Inflammatory macrophage (primary cell): ENCODE measurements at places on chromosomes 3 and 15.

DNA sequence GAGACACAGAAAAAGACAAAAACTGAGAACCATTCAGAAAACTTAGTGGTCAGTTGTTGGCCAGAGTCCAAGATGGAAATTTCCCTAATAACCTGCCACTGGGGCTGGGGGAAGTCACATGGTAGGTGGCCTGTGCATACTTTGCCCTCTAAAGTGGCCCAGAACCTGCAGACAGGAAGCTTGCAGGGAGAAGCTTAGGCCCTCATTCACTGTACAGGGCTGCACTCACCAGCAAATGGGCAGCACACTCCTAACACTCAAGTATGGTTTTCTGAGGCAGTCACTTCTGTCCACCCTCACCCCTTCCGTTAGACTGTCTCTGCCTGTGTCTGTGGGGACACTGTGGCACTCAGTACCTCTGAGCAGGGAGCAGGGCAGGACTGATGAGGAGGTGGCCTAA is 14.5 kb upstream of the RNU6-1 start:
- DNase-seq, result no peak

GRCh38 chr15:43085921-43086320 is 19.9 kb downstream of the UBR1 start:
- DNase-seq, result no peak

GRCh38 chr3:36214460-36214859 is 165.8 kb upstream of the STAC start:
- no peak for DNase-seq

- no peak for DNase-seq
Measured at GRCh38 chr3:18008706-18009368, 266.4 kb upstream of the TBC1D5 start.

DNA sequence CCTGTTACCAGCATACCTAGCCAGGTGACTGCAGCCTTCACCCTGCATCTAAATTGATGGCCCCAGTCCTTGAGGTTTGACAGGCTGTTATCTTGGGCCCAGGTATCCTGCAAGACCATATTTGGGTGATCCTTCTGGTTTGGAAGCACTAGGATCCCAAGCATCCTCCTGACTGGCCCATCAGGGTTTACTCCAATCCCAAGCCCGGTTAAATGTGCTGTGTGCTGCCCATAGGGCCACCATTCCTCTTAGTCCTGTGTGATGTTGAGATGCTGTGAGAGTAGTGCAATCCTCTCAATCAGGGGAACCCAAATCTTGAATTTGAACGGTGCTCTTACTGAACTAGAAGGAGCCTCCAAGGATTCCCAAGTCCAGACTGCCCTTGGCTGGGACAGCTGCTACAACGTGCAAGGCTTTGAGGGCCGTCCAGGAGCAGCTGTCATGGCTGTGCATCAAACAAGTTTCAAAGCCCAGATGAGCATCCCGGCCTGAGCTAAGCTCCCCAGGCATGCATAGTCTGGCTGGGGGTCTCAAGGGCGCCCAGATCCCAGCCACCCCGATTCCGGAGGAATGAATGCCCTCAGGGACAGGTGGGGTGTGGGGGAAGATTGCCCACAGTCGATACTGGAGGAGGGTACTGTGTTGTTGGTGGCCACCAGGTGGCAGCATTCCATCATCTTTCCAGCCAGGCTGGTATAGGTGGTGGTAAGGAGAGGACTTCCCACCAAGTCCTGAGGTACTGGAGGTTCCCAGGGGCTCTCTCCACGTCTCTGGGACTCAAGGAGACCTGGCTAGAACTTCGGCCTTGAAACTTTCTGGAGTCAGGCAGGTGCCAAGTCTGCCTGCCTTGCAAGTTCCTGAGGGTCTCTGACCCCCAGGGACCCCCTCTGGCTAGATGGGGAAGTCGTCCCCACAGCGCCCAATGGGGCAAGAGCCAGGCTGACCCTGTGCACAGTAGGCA is 32.6 kb downstream of the RBM5 start:
- DNase-seq, result peak; percentile 64

DNA sequence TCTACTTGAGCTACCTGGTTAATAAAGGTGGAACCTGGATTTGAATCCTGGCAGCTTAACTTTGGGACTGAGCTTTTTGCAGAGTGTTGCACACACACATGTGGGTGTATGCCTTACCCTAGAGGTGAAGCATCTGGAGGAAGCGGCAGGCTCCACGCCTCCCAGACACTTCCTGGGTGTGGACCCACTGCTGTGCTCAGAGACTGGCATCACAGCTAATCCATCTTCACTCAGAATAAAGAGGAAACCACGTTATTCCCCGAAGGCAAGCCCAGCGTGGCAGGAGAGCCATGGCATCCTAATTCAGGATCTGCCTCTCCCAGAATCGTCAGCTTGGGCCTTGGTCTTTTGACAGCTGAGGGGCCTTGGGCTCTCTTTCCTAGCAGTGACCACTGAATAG is 25.5 kb downstream of the CCDC13 start:
- DNase-seq, result peak; percentile 61

- DNase-seq, result no peak
Measured at GRCh38 chr3:101091489-101091888, 98.3 kb upstream of the ABI3BP start.

- peak; percentile 25 for DNase-seq
Measured at GRCh38 chr15:63107895-63108546, 13.6 kb upstream of the LACTB start.

GRCh38 chr3:197528190-197528589 is 27.6 kb downstream of the BDH1 start:
- DNase-seq, result no peak

GRCh38 chr15:85494048-85494777 is 113.8 kb downstream of the AKAP13 start:
- peak; percentile 73 for DNase-seq

- peak; percentile 84 for DNase-seq
Measured at GRCh38 chr3:36944641-36945270, at the start of gene TRANK1. Gene TRANK1, minus strand, starts transcription at chr3:36945054. Its CDS starts 245 bp downstream, at chr3:36944809.

GRCh38 chr15:31046759-31047359 is 54.7 kb downstream of the TRPM1 start:
- no peak for DNase-seq

DNA sequence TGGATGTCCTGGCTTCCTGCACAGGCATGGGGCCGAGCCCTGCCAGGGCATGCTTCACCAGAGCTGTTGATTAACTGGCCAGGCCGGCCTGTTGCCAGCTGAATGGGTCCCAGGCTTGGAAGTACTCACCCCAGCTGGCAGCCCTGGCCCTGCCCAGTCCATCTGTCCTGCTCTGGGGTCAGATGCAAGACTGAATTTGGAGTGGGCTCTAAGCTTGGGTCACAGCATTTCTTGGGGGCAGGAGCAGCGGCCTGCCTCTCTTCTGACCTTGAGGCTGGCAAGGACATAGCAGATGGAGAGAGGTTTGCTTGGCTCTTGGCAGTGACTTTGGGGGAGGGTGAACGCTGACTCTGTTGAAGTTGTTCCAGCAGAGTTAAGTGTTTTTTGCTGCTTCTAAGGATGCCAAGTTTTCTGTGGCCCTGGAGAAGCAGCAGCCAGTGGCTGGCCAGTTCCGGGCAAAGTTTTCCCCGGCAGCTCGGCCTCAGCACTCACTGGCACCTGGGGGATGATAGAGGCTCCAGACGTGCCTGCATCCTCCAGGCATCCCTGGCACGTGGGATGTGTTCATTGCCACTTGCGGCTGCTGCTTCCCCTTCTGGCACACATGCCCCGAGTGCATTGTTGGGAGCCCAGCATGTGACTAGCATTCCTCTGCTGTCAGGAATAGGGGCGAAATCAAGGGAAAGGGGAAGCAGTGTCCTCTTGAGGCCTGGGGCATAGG is 22.9 kb downstream of the PDIA5 start:
- no peak for DNase-seq

- no peak for DNase-seq
Measured at GRCh38 chr3:48938156-48938555, 19.5 kb downstream of the ARIH2 start.

DNA sequence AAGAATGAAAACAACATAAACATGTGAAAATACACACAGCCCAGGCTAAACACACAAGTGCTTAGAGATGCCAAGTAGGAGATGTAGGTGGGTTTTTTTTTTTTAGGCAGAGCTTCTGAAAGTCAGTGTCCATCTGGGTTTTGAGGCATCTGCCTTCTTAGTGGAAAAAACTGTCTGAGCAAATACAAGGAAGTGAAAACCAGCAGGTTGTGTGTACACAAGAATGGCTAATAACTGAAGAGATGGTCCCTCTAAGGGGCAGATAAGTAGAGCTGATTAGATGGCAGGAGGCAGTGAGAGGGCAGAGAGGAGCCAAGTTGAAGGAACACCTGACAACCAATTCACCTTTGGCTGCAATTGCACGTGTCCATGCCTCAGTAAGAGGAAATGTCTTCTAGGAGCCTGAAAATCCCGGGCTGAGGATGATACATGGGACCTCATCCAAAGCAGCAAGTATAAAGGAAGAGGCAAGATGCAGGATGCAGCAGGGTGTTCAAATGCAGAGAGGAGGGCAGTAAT is 34.9 kb downstream of the CYP19A1 start:
- no peak for DNase-seq

GRCh38 chr3:72338942-72339669 is 509.1 kb downstream of the SHQ1 start:
- DNase-seq, result peak; percentile 93

- DNase-seq, result peak; percentile 59
Measured at GRCh38 chr3:160486459-160486869, 36.9 kb upstream of the TRIM59 start.

- no peak for DNase-seq
Measured at GRCh38 chr3:54358969-54359694, 236.8 kb downstream of the CACNA2D3 start.

- DNase-seq, result no peak
Measured at GRCh38 chr3:72846166-72846565, 2.1 kb downstream of the SHQ1 start.

DNA sequence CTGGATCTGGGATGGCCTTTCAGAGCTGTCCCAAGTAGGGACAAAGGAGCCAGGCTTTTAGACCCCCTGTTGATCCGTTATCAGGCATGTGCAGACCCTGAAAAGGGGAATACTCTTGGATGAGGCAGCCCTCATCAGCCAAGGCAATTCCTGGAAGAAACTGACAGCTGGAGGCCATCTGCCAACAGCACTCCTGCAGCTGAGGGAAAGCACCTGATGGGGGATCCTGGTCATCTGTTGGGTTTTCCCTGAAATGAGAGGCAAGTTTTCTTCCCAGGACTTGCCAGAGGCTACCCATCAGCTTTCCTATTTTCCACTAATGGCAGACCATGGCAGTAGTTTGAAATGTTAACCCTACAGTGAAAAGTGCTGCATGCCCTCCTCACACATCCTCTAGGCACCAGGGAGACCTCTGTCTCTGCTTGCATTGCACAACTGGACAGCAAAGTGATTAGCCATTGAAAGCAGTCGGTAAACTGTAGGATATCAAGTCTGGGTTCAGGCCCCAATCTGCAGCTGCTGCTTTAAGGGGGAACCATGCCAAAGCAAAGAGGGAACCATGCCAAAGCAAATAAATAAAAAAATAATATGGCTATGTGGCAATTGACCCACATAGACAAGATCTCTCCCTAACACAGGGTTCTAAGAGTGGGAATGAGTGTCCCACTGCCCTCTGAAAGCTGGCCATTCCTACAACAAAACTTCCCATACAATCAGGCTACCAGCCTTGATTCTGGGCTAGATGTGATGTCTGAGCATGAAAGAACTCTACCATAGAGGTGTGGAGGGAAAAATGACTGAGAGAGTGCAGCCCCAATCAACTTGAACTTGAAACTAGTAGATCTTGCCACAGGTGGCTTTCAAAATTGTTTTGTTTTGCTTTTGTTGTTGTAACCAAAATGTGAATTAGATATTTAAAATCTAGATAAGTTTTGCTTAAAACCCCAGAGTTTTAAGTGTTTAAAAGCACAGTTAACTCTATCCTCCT is 232.0 kb upstream of the STT3B start:
- no peak for DNase-seq

DNA sequence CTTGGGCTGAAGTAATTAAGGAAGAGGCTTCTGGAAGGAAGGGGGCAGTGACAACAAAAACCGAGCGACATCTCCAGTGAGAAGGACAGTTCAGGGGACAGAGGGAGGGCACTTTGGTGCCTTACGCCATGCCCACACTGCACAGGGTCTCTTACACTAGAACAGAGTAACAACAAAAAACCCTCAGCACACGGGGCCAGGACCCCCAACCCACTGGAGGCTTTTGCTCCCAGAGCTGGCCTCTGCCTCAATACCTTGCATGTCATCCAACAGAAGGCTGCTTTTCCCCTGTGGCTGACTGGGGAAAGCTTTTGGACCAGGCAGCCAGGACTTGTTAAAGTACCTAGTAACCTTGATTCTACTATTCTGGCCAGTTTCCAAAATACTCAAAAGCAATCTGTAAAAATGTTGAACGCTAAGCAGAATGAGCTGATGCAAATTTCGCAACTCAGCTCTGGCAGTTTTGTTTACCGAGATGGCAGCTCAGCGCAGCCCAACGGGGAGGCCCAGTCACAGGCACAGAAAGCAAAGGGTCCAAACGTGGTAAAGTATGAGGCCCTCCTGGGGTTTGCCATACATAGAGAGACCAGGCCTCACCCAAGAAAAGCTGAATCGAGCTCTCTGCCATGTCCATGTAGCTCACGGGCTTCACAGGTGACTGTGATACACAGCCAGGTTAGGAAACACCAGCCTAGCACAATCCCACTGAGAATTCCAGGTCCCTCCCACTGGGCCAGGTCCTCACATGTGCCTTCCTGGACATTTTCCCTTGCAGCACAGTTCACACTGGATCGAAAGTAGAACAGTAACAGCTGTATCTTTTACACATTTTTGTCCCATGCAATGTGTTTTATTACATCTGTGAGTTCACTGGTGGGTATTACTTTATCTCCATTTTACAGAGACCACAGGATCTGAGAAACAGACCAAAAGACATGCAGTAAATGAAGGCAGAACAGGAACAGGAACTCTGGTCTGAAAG is 6.0 kb downstream of the CHCHD4 start:
- no peak for DNase-seq

DNA sequence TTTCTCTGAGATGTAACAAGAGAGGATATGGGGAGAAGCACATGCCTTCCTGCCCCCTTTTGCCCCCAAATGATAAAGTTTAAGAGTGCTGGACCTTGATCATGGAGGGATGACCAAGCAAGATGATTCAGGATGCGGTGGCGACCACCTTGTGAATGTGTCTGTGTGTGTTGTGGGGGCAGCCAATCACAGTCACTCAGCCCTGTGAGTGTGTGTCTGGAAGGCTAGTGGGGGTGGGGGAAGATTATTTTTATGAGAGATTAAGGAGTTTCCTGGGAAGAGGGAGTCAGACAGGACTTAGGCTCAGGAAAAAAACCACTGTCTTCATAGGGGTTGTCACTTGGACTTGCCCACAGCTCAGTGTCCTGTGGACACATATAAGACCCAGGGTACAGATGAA is 57.8 kb upstream of the KY start:
- DNase-seq, result no peak

DNA sequence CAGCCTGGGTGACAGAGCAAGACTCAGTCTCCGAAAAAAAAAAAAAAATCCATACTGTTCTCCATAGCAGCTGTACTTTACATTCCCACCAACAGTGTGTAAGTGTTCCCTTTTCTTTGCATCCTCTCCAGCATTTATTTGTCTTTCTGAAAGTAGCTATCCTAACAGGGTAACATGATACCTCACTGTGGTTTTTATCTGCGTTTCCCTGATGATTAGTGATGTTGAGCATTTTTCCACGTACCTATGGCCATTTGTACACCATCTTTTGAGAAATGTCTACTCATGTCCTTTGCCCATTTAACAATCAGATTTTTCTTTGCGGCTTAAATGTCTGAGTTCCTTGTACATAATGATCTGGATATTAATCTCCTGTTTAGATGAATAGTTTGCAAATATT is 119.3 kb downstream of the RFX7 start:
- no peak for DNase-seq

- DNase-seq, result no peak
Measured at GRCh38 chr3:38353151-38353550, 6.6 kb downstream of the XYLB start.
